ENCODE measurements at places on chromosomes 11 and 22. TPM values are rescaled to one million over a fixed set of nuclear protein-coding genes. Genes with fewer than 3 reads are reported as not detected.
A peak's percentile ranks its signal among the peaks of the same experiment; 100 is the strongest.

- DNase-seq: no peak
Measured at GRCh38 chr22:27107386-27107785, 450.0 kb downstream of the MIAT start.

- DNase-seq: no peak
Measured at GRCh38 chr11:86145439-86146156, 76.7 kb upstream of the PICALM start.

DNA sequence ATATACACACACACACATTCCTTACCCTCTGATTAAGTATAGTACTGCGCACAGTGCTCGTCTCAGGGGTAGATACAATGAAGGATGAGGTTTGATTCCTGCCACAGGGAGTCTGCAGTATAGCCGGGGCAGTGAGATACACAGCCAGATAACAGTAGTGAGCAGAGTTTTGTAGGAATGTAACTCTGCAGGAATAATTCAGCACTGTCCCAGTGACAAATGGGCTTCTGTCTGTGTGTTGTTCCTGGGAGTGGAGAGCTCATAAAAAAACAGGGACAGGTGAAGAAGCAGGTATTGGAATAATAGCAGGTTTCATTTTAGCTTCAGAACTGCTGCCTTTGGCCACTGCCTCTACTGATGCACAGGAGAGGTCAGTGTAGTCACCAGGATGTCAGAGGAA lies 85.3 kb upstream of the OR9Q1 start:
- no peak for DNase-seq

GRCh38 chr11:86949995-86950660 lies 5.1 kb downstream of the FZD4 start:
- DNase-seq: no peak

DNA sequence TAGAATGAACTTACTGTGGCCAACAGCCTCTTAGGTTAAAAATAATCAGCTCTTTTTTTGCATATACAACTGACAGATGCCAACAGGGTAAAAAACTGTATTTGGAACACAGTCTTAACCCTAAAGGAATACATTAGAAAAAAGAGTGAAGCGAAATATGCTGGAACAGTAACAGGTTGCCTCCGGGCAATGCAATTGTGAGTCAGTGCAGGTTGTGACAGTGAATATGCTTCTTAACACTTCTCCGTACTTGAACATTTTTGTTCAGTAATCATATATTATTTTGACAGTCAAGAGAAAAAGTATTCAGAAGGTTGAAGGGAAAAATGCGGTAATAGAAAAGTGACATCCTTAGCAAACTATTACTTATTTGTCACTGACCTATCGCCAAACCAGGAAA lies 98.5 kb downstream of the DBX1 start:
- DNase-seq: no peak

DNA sequence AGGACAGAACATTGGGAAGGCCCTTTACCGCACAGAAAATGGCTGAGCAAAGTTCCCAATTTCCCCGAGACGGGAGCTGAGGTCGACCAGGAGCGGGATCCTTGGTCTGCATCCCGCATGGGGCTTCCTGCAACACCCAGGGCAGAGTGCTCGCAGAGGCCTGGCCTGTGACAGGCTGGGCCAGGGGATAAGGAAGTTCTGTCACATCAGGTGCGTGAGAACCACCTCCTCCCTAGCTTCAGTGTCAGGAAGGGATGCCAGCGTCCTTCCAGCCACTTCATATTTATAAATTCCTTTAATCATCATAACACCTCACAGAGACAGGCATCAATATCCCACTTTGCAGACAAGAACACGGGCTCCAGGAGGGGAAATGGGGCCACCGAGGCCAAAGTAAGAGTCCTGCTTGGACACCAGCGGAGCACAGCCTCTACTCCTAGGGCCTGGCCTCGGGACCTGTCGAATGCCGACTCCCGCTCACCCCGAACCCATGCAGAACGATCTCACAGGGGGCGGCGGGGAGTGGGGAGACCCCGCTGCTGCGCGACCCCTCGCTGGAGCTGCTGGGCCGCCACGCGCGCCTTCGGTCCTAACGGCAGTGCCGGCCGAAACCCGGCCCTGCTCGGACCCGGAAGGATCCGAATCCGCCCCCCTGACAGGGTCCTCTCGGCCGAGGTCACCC lies 532 bp downstream of the BET1L start:
- DNase-seq: peak; percentile 19

- no peak for DNase-seq
Measured at GRCh38 chr11:47051217-47051616, 114.7 kb downstream of the CSTPP1 start.

DNA sequence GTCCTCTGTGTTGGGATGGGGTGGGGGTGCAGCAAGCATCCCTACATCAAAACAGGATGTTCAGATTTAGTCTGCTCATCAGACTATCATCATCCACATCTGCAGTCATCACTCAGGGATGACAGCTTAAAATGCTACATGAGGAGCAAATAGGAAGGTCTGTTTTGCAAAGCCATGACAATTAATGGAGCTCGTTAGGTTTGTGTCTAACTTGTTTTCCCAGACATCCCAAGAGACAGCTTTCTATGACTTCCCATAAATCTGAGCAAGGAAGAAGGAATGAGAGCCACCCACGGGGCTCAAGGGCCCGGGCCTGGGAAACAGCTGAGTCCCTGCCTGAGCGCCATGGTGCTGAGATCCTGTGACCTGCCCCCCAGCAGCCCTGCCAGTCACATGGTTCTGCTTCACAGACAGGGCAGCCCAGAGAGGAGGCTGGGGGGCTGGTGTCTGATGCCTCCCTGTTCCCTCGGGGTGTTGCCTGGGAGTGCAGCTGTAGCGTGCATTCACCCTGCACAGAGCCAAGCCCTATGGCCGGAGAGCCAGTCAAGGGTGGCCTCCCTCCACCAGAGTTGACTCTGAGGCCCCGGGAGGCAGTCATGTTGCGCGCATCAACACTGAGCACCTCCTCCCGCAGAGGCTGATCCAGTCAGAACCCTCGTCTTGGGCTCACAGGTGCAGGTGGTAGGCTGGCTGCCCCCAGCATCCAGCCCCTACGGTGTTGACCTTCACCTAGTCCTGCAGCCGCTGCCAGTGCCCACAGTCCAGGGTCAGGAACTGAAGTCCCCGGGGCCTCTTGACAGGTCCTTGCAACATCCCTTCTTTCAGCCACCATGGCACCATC lies 12.1 kb downstream of the DERL3 start:
- DNase-seq: no peak

Gene ADAMTS15
- total RNA-seq: not detected

DNA sequence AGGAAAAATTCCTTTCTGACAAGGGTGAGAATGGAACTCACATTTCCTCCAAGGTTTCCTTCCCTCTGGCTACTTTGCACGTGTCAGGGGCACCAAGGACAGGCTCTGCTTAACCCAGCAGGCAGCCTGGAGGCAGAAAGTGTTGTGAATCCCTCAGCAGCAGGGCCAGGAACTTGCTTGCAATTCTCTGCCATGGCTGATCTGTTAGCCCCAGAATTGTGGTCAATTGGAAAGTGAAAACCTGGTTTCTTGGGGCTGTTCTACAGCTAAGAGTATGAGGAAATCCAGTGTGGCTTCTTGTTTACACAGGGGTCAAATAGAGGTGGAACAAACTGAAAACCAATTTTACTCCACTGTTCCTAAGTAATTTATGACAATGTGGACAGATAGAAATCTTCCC lies 38.3 kb upstream of the CEP295 start:
- DNase-seq: no peak

DNA sequence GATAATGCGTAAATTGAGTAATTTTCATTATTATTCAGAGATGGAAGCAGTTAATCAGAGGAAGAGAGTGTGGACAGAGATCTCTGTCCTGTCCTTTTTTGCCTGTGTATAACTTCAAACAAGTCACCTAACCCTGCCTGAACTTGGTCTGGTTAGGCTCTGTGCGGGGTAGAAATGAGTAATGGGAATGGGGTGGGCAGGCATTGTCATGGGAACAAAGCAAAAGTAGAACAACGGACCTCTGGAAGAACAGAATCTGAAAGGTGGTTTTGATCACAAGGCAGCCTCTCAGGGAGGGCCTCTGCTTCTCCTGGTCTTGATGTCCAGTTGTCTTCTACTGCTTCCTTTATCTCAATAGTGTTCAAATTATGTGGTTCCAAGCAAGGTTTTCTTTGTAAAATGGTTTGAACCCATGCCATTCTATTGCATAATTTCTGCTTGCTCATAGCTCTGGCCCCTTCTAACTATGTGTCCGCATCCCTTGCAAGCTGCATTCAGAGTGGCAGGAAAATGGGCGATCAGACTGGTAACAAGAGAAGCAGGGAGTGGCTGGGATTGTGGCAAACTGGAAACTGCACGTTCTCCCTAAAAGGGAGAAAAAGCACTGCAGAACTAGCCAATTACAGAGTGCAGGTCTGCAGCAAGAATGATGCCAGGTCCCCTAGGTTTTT lies 76.1 kb downstream of the PRR5L start:
- no peak for DNase-seq

Gene AAMDC
- 1.8 TPM for total RNA-seq

Gene OR6A2
- not detected for total RNA-seq

Gene DUSP8
- 5.4 TPM for total RNA-seq

GRCh38 chr11:47886096-47886495 lies 37.9 kb upstream of the NUP160 start:
- no peak for DNase-seq

GRCh38 chr22:38966380-38966702 lies 8.9 kb downstream of the APOBEC3A start:
- DNase-seq: no peak

Gene NXPE4
- total RNA-seq: not detected

DNA sequence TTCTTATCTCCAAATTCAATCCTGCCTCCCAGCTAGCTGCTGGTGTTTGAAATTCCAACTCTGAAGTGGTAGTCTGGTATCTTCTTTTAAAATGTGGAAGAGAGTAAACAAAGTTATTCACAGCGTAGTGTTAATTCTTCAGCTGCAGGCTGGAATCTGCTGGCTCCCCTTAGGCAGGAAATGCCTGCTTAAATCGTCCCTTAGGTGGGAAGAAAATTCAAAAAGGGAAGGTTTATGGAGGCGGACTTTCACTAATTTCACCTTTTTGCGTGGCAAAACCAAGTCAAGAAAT lies 439.0 kb upstream of the CCDC90B start:
- no peak for DNase-seq

DNA sequence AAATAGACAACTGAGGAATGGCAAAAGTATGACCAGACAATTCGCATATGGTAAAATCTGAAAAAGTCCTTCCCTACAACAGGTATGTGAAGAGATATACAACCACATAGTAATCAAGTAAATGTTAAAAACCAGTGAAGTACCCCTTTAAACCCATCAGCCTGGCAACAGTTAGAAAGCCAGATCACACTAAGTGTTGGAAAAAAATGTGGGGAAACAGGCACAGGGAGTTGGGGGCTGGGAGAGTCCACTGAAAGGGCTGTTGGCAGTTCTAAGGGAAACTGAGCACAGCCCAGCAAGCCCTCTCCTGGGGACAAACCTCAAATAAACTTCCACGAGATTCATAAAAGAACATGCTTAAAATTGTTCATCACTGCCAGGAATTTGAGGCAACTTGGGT lies 242.1 kb downstream of the BUD13 start:
- no peak for DNase-seq

DNA sequence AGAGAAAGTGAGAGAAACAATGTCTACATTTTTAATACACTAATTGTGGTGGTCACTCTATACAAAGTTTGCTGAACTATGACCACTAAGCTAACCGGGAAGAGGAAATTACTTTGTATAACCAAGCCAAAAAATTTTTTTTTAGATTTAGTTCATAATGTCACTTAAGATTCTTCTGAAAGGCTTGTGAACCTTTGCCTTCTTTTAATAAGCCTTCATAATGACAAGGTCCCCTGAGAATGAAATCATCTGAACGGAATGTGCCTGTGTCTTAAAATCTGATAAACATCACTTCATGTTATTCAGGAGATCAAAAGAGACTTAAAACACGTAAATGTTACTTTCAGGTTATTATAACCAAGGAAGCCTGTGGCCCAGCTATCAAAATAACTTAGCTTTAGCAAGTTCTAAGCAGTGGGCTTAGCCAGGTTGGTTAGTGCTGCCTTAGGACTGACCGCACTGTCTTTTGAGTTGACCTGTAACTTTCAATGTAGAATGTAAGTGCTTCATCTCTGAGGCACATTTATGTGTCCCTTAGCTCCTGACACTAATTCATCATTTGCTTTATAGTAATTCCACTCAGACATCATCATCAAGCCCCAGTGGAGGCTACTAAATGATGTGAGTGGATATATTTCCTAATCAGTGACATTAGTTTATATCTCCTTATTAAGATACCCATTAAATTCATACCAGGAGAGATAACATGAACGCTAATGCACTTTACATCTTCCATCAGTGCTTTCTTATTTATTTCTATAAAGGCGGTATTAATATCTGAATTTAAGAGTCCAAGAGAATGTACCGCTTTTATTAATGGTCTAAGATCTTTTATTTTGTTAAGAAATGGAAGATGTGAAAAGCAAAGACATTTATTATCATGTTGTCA lies 122.5 kb downstream of the WNT11 start:
- DNase-seq: no peak

GRCh38 chr22:46280063-46280817 lies 12.4 kb downstream of the TTC38 start:
- no peak for DNase-seq

DNA sequence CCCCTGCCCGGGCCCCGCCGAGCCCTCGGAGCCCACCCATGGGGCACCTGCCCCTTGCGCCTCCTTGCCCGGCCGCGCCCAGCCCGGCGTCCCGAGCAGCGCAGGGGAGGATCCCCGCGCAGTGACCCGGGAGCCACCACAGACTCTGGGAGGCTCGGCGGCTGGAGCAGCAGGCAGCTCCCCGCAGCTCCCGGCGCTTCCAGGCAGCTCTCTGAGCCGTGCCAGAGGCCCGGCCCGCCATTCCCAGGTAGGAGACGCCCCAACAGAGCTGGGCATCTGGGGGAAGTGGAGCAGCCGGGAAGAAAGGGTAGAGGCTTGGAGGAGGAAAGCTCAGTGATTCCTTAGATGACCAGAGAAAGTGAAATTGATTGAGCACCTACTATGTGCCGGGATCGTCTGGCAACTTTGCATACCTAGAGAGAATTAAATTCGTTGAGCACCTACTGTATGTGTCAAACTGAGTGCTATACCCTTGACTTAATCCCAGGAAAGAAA lies 670 bp downstream of the RASD2 start:
- no peak for DNase-seq

GRCh38 chr11:73245461-73245860 lies 26.7 kb upstream of the P2RY6 start:
- DNase-seq: no peak

Gene LMO2
- total RNA-seq: 0.57 TPM

GRCh38 chr11:77205467-77206263 lies 77.6 kb downstream of the MYO7A start:
- DNase-seq: no peak

- DNase-seq: no peak
Measured at GRCh38 chr11:86103808-86104207, 34.9 kb upstream of the PICALM start.

Gene SAA2
- 4.5 TPM for total RNA-seq
